ENCODE measurements at places on chromosomes 16 and 17. TPM values are rescaled to one million over a fixed set of nuclear protein-coding genes. Genes with fewer than 3 reads are reported as not detected.
A peak's percentile ranks its signal among the peaks of the same experiment; 100 is the strongest.

DNA sequence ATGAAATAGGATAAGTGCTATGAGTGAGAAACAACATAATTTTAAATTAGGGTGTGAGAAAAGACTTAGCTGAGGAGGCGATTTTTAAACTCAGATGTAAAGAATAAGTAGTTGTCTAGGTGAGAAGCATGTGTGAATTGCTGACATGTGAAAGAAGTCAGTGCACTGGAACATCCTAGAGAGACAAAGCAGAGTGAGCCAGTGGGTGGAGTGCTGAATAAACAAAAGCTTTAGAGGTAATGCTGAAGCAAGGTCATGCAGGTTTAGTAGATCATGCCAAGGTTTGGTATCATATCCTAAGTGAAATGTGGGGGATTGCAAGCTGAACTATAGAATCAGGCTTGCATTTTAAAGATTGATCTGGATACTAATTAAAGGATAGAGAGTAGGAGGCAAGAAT, 89.4 kb downstream of the KIF2B start:
- DNase-seq, result no peak

Gene ANKFN1
- total RNA-seq, result not detected

- DNase-seq, result no peak
Measured at GRCh38 chr16:84246679-84247077, 6.9 kb upstream of the KCNG4 start.

- no peak for DNase-seq
Measured at GRCh38 chr17:57859601-57860413, 10.0 kb upstream of the MRPS23 start.

DNA sequence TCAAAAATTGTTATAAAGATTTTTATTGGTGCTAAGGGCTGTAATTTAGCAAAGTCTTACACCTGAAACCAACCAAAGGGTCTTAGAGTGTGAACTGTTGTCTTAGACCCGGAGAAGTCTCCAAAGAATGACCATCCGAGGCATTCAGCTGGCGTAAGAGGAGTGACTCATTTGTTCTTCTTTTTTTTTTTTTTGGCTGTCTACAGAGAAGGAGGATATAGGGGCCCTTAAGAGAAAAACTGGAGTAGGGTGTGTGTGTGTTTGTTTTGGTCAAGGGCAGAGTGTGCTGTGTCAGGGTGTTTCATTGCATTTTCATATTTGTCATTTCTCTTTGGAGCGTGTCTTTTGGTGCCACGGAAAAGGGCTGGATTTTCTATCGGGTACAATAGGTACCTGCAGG, 508.0 kb downstream of the WWOX start:
- no peak for DNase-seq

DNA sequence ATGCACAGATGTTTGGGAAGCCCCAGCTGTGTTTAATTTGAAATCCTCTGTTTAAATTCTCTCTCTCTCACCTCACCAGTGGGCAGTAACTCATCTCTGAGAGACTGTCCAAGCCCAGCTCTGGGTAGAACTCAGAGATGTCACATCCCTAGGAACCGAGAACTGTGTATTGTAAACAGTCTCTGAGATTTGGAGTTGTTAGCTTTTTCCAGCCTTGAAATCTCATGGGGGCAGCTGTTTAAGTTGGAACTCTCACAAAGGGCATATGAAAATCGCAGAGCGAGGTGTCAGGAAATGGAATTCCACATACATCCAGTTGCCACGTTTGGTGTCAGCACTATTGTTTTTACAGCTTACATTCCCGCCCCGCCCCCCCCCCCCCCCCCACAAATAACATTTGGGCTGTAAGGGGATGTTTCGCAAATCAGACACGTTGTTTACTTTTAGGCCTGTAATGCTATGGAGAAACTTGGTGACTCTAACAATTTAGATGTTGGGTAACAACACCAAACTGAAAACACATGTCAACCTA, 34.3 kb downstream of the VPS35L start:
- peak; percentile 99 for DNase-seq

GRCh38 chr17:79706931-79707850, 23.6 kb upstream of the ENPP7 start:
- no peak for DNase-seq

GRCh38 chr17:50549256-50549941, 2.4 kb downstream of the SPATA20 start:
- DNase-seq, result no peak

DNA sequence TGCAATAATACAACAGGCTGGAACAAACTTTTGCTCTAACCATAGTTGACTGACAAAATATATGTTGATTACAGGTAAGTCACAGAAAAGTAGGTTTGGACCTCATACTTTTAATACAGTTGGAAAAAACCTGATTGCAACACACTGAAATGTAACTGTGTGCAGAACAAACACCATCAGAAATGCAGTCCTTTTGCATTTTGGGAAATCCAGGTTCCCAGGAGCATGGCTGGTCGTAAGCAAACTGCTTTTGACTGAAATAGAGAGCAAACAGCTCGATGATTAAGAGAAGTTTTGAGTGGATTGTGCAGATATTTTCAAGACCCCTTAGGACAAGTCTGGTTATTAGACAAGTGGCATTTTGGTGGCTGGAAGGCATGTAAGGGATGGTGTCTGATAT, 8.0 kb downstream of the IGF2BP1 start:
- no peak for DNase-seq

Data from dermis microvascular lymphatic vessel endothelial cell (primary cell).